Stimulated activated CD8-positive, alpha-beta memory T cell treated with anti-CD3 and anti-CD28 coated beads, Interleukin-4, amount 100 ng/mL, for 24 hours (primary cell): ENCODE measurements at places on chromosomes 5 and 9.

- DNase-seq = no peak
Measured at GRCh38 chr5:177547736-177548135, 6.6 kb downstream of the FAM193B start.

DNA sequence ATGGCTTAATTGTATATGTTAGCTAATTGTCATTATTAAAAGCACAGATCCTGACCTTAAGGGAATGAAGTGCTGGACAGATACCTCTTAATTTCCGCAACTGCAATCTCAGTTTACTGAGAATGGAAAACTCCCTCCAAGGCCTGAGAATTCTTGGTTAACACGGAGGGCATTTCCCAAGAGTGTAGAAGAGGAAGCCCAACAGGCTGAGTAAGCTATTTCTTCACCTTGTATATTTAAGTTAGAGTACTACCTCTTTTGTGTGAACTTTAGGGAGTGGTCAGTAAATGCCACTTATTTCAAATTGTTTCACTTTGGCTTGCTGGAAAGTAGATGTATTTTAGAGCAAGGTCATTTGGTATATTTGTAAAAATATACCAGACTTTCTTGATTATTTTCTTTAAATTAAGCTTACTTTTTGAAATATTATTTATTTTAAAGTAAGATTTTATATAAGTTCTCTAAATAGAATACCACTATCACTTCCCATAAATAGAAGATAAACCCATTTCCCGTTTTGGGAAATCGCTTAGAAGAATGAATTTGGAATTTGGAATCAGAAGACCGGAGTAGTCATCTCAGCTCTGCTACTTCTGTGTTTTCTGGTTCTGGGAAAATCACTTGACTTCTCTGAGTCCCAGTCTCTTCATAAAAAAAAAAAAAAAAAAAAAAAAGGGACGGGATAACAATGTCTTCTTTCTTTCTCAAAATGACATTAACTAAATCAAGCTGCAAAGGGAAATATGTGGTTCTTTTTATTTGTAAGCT, 26.0 kb upstream of the C9orf72 start:
- no peak for DNase-seq

- no peak for DNase-seq
Measured at GRCh38 chr5:61538722-61539501, 206.9 kb downstream of the ZSWIM6 start.

GRCh38 chr5:125987677-125988255, 435.4 kb upstream of the GRAMD2B start:
- no peak for DNase-seq

DNA sequence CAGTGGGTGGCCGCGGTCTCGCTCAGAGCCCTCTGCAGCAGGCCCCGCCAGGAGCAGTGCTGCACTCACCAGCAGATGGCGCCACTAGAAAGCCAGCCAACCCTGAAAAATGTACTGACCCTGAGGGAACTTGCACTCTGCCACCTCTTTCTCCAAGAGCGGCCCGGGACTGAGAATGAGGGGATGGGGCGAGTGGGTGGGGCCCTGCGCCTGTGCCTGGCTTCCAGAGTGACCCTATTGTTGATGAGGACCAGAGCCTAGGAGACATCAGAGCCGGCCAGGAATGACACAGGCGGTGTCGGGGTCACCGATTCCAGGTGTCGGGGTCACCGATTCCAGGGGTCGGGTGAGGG, 2.9 kb upstream of the IL17B start:
- peak; percentile 58 for DNase-seq

GRCh38 chr5:163877865-163878264, 372.4 kb downstream of the MAT2B start:
- DNase-seq = no peak

GRCh38 chr5:82754759-82755158, 322.4 kb downstream of the TMEM167A start:
- DNase-seq = no peak

GRCh38 chr5:139402561-139403158, 1.2 kb downstream of the SPATA24 start:
- no peak for DNase-seq
